ENCODE measurements at places on chromosomes 12 and 14.

DNA sequence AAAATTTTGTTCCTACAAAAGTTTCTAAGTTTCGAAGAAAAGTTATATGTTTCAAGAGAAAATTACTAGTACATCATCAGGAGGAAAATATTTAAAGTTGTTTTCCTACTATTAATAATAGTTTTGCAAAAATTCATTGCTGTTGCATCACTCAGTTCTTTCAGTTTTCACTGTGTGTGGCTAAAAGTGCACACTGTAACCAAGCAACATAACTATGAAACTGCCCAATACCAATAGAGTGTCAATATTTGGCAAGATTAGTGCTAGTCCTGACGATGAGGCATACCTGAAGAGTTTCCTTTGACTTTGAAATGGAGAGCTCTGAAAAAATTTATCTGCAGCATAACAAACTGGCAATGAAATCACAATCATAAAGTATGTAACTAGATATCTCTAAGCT lies 194.3 kb downstream of the CPNE8 start:
- DNase-seq: peak; percentile 1

GRCh38 chr12:51442324-51442723 lies 17.7 kb downstream of the SLC4A8 start:
- no peak for DNase-seq

DNA sequence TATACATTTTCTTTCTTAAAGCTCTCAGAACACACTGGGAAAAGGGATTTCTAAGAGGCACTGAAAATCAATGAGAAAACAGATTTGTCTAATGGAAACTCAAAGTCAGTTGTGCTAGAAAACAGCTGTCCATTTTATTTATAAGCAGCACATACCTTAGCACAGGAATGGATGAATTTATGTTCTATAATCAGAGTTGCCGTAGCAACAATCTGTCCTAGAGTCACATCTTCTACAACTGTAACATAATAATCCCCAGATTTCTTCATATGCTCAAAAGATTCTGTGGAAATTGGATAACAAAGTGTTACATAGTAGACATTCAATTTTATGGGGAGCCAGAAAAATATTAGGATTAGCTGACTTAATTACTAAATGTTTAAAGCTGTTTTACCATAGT lies 9.8 kb downstream of the GNPNAT1 start:
- DNase-seq: no peak

DNA sequence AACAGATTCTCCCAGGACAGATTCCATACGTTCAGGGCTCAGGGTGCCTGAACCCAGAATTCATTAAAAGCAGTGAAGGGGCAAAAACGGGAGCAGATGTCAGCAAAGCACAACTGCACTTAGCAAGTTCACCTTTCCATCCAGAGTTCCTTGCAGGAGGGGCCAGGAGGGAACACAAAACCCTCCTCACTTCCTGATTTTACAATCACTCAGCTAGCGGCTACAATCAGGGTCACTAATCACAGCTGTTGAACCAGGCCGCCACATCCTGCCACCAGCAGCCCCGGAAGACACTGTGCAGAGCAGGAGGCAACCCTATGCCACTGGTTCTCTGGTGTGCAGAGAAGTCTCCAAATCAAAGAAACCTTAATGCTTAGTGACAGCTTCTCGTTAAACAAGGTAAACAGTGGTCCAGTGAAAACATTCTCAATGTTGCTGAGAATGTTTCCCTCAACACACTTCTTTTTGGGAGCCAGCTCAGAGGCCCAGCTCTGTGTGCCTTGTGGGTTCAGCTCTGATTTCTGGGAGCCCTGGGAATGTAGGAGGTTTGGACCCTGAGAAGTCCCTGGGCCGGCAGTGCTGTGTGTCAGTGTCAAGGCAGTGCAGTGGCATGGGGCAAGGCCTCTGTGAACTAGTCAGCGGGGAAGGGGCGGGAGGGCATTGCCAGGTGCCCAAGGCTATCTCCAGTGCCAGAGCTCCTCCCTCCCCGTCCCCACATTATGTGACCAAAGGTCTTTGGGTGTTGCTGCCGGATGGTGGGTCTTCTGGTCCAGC lies 54.5 kb downstream of the VCPKMT start:
- DNase-seq: no peak

DNA sequence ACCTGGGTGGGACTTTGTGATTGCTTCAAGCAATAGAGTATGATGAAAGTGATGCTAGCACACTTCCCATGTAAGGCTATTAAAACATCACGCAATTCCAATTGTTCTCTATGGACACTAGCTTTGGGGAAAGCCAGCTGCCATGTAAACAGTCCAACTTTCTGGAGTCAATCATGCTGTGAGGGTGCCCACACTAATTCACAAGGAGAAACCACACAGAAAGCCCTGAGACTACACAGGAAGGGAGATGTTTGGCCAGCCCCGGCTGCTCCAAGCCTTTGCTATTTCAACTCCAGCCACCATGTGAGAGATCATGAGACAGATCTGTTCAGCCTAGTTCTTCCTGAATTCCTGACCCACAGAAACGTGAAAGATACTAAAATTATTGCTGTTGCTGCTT lies 96.3 kb downstream of the ST8SIA1 start:
- no peak for DNase-seq

GRCh38 chr14:72215080-72215479 lies 282.9 kb downstream of the RGS6 start:
- DNase-seq: no peak

DNA sequence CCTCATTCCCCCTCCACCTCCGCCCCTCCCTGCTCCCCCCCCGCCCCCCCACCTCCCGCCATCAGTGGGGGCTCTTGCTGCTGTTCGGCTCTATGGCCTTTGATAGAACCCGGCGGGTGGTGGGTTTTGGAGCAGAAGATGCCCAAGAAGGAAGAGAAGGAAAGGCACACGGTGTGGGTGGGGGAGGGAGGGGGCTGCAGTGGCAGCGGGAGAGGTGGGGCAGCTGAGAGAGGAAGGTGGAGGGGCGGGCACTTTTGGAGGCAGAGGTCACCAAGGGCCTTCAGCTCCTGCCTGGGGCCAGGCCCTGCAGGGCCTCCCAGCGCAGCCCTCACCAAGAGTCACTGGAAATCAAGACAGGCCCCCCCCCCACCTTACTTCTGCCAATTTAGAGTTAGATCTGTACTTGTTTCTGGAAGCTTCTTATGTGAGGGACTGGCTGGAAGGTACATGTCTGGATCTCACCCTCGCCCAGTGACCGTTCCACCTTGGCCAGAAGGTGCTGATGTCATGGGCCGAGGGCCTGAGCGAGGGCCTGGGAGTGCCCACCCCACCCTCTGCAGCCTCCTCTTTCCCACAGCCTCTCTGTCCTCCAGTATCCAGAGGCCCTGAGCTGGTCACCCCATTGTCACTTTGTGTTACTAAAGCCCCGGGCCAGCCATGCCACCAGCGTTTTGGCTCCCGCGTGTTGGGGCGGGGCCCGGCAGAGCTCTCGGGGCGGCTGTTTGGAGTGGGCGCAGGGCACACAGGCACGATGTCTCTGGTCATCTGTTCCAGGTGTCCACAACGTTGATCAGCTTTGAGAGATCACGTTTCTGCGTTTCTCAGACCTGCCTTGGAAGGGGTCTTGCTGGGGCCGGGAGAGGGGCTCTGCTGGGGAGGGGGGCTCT lies 153.9 kb downstream of the KIF26A start:
- DNase-seq: no peak

DNA sequence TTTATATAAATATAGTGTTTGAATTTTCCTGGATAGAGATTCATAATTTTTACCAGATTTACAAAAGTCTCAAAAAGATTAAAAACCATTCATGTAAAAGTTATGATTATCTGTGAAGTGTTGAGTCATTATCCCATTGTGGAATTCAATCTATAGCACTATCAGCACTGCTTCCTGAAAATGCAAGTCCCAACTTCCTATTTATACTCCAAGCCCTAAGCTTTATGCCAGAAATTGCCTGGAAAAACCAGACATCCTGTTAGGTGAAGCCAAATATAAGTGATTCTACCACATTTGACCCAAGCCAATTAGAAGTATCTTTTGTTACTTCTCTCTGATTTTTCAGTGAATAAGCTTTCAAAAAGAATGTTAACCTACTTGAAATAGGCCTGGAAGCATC lies 129.1 kb downstream of the GPR135 start:
- DNase-seq: no peak

All from HuH-7 (cell line).